OCI-M1 (cell line): ENCODE measurements at places on chromosomes 7 and 10.

GRCh38 chr10:74514322-74514721, 312.1 kb upstream of the KAT6B start:
- DNase-seq, result no peak

DNA sequence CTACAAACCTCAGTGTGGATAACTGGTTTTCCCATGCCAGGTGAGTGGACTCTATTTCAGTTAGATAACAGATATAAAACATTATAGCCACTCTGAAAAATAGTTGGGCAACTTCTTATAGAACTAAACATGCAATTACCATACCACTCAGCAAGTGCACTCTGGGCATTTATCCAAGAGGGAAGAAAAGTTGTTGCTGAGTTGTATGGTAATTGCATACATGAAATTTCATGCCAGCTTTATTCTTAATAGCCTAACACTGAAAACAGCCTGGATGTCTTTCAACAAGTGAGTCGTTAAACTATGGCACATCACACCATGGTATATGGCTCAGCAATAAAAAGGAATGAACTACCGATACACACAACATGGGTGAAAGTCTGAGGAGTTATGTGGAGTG, 10.6 kb upstream of the UPP1 start:
- DNase-seq, result no peak

- no peak for DNase-seq
These were observed 3.5 kb downstream of the ITIH2 start for GRCh38 chr10:7706534-7707073.

DNA sequence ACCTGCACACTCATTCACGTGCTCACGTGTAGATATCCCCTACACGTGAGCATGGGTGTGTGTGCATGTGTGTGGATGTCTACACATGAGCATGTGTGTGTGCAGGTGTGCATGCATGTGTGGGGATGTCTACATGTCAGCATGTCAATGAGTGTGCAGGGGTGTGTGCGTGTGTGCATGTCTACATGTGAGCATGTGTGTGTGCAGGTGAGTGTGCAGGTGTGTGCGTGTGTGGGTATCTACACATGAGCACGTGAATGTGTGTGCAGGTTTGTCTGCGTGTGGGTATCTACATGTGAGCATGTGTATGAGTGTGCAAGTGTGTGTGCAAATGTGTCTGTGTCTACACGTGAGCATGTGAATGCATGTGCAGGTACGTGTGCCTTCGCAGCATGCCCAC, 274.8 kb downstream of the PTPRN2 start:
- DNase-seq, result no peak

GRCh38 chr10:86104156-86104555, 262.4 kb downstream of the GRID1 start:
- no peak for DNase-seq
